ENCODE measurements at places on chromosomes 7 and 10.

DNA sequence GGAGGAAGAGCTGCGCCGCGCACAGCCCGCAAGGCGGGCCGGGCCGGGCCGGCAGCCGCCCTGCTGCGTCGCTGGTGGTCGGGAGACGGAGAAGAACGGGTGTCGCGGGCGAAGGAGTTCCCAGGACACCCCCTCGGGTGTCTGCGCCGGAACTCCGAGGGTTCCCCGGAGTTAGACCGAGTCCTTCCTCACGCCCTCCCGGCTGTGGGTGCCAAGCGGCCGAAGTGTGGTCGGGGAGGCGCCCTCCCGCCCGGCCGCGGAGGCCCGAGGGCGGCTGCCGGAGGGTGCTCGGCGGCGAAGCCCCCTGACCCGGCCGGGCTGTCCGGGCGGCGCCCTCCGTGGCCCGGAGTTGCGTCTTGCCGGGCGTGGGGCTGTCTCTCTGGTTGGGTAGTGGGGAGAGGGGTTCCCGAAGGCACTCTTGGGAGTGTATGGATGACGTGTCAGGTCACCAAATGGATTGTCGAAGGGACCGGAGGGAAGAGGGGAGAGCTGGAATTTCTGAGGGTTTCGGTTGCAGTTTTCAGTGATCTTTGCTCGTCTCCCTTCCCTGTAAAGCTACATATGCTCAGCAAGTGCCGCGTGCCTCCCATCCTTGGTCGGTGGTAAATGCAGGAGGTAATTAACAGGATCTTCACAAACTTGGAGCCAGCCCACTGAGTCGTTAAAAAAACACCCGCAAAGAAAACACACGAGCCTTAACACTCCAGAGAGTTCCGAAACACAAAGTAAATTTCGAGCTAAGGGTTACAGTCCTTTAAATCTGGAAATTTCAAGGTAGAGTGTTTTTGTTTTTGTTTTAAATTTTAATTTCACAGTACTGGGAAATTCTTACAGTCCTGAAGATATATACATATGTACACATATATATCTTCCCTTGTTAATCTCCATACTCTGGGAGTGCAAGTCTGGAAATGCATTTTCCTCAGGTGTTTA, 871 bp downstream of the ST7 start:
- peak; percentile 23 for DNase-seq

DNA sequence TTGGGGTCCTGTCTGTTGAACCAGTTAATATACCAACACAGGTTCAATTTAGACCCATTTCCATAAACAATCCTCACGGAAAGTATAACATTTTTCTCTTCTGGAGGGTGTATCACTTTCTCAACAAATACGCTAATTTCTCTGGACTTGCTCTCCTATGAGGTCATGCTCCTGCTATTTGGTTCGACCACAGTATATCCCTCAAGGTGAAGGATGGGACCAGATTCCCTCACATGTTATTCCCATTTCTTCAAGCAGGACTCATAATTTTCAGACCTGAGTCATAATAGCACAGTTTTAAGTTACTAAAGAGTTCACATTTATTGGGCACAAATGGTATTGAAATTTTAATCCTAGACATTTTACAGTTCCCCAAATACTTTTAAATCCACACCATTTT, 57.2 kb downstream of the ADAM12 start:
- DNase-seq, result no peak

DNA sequence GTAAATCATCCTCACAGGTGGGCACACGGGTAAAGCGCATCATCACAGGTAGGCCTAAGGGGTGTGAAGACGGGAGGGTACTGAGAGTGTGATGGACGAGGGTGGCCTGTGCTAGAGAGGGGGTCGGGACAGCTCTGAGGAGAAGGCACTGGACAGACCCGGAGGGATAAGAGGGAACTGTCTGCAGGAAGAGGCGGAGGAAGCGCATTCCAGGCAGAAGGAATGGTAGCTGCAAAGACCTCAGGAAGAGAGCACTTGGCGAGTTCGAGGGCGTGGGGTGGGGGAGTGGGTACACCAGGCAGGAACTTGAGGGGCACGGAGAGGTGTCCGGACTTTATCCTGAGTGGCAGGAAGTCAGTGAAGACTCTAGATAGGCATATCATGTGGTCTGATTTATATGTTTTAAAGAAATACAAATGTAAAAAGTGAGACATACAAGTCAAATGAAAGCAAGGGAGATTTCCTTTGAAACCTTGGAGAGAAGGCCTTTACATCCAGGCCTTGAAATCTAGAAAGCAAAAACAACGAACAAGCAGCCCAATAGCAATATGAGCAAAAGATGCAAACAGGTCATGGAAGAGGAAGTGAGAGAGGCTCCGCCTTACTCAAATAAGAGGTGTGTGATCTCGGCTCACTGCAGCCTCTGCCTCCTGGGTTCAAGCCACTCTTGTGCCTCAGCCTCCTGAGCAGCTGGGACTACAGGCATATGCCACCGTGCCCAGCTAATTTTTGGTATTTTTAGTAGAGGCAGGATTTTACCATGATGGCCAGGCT, 3.6 kb downstream of the LHPP start:
- DNase-seq, result no peak

DNA sequence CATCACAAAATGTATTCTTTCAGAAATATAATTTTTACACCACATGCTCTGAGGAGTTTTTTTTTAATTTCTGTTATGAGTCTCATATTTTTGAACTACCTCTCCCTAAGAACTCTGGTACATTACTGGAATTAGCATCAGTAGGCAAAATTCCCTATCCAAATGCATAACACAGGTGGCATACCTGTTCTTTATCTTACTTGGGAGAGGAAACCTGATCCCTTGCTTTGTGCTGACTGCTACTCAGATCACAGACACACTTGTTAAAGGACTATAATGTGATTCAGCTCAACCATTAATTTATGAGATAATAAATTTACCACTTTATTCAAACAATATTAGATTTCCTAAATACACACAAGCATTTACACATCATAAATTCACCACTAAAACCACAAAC, 617.2 kb downstream of the GRM8 start:
- no peak for DNase-seq

DNA sequence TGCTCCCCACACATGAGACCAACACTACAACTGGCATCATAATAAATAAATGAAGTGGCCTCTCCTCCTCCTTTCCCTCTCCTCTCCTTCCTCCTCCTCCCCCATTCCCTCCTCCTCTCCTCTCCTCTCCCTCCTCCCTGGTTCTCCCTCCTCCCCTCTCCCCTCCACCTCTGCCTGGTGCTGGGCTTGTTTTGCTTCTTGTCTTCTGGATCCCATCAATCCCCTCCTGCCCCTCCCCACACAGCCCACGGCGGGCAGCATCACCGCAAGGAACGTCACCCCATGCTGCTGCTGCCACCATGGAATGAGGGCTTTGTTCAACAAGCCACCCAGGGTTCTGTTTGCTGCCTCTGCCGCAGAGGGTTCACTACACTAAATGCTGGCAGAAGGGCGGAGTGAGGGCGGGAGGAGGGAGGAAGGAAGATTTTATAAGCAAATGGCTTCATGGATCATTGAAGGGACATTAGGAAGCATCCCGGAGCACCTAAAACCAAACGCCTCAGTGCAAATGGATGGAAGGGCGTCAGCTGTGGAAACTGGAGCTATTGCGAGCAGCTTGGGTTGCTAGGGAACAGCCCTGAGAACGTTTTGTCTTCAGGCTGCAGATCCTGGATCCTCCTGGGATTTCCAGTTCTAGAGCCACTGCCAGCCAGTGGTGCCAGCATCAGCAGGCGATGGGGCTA, 379.7 kb upstream of the ZMIZ1 start:
- DNase-seq, result peak; percentile 23

- DNase-seq, result no peak
Measured at GRCh38 chr10:99403674-99404073, 26.8 kb downstream of the GOT1 start.

DNA sequence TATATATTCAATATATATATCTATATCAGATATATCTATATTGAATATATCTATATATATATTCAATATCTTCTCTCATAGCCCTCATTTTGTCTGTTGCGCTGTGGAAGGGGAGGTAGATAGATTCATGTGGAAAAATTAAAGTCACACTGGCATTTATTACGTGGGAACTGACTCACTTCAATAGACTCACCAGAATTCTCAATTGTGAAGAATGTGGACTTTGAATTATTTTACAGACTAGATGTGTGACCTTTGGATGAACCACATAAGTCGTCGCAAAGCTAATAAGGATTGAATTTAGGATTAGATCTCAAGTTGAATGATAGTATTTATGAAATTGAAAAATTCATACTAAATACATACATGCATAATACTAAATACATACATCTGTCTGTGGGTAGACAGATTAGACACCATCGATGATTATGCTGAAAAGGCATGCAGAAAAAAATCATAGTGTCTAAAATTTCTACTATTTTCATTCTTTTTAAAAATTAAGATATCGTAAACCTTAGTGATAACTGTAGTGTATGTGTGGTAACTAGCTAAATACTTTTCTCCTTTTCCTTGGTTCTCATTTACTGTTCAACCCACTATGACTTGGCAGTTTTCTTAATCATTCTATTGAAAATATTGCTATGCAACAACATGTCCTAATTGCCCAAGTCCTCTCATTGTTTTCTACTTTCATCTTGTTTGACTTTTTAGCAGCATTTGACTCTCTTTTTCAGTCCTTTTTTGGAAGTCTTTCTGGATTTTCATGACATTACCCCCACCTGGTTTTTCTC, 61.8 kb upstream of the A1CF start:
- DNase-seq, result no peak

DNA sequence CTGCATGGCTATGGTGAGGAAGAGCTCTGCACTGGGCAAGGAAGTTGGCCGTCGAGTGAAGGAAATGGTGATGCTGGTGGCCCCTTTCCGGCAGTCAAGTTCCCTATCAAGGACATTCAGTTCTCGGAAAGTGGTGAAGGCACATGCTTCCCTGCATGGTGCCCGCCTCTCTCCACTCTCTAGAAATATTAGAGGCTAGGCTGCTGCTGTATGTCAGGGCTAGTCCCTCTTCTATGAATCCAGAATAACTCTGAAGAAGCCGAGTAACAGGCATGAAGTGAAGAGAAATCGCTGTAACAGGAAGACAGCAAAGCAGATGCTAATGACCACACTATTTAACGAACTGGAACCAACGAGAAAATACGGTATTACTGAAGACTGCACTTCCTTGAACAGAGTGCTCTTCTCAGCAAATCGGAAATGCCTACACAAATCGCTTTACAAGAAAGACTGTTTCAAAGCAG, 5.4 kb downstream of the IDI1 start:
- no peak for DNase-seq

DNA sequence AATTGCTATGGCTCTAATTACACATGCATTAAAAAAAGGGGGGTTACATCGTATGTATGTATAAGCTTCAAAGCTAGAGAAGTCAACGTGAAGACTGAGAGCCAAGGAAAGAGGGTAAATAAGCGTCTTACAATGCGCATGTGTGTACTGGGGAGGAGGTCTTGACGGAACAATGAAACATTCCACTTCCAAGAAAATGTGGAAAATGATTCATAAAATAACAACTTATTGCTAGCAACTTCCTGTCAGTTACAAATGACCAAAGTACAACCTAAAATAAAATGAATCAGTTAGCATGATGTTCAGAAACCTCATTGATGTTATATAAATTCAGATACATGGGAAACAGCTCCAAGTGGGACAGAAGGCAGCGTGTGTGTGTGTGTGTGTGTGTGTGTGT, 104.1 kb upstream of the RHEB start:
- no peak for DNase-seq

- DNase-seq, result no peak
Measured at GRCh38 chr10:64619102-64619501, 1097.9 kb downstream of the REEP3 start.

- DNase-seq, result no peak
Measured at GRCh38 chr7:18503126-18503866, 7.7 kb downstream of the HDAC9 start.

DNA sequence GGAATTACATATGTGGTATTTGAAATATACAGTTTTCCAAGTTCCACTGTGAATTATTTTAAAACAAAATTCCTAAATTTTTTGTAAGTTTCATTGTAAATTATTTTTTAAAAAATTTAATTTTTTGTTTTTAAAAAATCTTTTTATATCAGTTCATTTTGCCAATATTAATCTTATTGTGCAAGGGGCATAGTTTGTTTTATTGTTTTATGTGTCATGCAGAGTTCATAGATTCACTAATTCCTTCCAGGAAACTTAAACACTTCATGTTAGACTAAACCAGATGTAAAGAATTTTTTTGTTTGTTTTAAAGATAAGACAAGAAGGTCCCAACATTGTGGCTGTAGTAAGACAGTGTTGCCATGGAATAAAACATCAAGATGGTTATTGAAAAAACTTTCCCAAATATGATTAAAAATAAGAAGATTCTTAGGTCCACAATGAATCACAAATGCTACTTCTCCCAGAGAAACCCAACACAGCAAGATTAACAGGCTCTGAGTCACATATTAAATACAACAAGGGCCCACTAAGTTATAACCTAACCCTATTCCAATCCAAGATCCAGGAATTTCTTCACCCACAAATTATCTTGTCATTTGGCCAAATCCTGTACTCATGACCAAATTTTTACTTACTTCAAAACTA, 464.7 kb upstream of the IGFBP3 start:
- DNase-seq, result no peak

- DNase-seq, result peak; percentile 44
Measured at GRCh38 chr10:100858747-100859483, 53.8 kb upstream of the SLF2 start.

GRCh38 chr7:92766461-92767003, 69.8 kb downstream of the CDK6 start:
- DNase-seq, result no peak

GRCh38 chr7:138456220-138456619, 3.8 kb upstream of the TRIM24 start:
- no peak for DNase-seq

DNA sequence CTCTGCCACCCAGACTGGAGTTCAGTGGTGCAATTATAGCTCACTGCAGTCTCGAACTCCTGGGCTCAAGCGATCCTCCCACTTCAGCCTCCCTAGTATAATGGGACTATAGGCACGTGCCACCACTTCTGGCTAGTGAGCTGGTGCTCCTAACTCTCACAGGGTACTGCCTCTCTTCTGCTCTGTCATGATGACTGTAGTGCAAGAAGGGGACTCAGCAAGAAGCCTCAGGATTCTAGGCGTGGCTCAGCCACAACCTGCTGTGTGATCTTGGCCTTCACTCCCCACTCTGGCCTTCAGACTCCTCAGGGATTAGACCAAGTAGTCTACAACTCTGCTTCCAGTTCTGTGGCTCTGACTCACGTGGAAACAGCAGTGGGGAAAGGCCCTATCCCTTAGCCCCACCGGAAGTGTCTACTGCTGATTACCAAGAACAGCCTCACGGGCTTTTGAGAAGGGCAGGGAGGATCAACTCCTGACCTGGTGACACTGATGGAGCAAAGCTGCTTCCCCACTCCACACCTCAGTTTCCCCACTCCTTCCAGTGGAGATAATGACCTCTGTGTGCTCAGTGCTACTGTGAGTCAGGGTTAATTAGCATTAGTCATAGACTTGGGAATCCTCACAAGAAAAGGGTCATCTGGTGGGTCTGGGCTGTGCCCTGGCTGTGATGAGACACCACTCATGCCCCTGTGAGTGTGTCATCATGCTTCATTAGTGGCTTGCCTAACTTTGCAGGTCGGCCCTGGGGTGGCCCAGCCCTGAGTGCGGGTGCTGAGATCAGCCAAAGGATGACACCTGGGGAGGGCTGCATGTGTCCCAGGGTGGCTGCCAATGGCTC, 41.1 kb downstream of the ZC3HC1 start:
- no peak for DNase-seq

- no peak for DNase-seq
Measured at GRCh38 chr10:118278649-118279048, 63.5 kb downstream of the FAM204A start.
